ENCODE measurements at places on chromosomes 16 and 17.

GRCh38 chr17:10059684-10060211, 138.7 kb downstream of the GAS7 start:
- peak; percentile 24 for DNase-seq

- no peak for DNase-seq
Observed at GRCh38 chr17:69696650-69697049, 282.2 kb downstream of the MAP2K6 start.

DNA sequence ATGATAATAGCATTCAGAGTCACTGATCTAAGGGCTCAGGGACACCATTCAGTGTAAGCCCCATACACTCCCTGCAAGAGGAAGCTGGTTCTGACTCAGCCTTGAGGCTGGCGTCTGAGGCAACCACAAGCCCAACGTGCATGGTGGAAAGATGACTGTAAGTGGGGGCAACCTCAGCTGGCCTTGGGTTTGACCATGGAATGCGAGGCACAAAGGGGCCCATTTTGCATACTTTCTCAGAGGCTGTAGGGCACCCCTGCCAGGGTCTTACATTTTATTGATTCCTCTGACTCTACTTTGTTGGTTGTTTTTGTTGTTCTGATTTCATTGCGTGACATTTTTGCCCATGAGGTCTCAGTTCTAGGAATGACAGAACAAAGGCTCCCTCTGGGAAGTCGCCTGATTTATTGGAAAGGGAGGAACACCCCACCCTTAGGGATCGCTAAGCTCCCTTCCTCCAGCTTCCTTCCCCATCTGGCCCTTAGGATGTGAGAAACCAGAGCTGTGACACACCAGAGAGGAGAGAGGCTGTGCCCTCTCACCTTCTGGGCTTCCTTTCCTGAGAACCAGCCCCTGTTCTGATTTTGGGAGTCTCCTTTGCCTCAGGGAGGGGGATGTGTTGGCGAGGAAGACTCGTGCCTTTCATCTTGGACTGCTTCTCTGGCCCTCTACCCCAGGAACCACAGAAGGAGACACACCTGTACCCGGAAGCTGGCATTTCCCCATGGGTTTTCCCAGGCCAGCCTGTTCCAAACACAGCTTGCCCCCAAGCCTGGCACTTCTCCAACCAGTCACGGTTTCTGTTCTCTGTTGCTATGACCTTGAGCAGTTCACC, 5.6 kb upstream of the CIITA start:
- peak; percentile 84 for DNase-seq

GRCh38 chr17:16512011-16512410, 20.0 kb upstream of the LRRC75A start:
- DNase-seq = no peak

DNA sequence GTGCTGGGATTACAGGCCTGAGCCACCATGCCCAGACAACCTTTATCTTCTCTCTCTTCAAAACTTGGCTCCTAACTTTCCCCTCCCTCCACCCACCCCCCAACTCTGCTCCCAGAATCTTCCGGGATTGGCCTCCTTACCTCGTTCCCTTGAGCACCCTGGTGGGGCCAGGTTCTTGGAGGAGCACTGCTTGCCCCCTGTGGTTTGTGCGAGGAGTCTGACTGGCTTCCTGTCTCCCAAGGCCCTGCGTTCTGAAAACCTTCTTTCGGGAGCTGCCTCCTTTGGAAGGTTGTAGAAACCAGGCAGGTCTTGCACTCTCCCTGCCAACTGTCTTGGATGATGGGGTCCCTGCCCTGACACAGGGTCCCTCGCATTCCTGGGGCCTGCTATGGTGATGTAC, 19.8 kb downstream of the PLXDC1 start:
- DNase-seq = no peak

DNA sequence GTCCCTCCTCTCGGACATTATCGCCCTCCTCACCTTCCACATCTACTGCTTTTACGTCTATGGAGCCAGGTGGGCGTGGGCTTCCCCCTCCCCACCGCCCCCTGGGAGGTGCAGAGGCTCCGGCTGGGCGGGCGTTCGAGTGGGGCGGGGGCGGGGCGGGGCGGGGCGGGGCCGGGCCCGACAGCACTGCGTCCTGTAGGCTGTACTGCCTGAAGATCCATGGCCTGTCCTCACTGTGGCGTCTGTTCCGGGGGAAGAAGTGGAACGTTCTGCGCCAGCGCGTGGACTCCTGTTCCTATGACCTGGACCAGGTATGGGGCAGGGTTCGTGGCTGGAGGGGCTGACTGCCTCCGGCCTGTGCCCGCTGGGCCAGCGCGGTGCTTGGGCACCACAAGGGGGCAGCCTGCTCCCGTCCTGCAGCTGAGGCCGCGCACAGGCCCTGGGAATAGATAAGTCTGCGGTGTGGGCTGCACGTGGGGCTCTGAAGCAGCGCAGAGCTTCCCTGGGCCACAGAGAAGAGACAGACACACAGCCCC, 9.2 kb downstream of the PIGQ start:
- DNase-seq = peak; percentile 72

GRCh38 chr16:14303182-14303618, 232.1 kb downstream of the MRTFB start:
- DNase-seq = peak; percentile 47

- DNase-seq = no peak
Observed at GRCh38 chr16:57800200-57801097, 1.8 kb downstream of the KIFC3 start.

- DNase-seq = peak; percentile 57
Observed at GRCh38 chr16:84826558-84826941, 6.8 kb downstream of the CRISPLD2 start.
